ENCODE measurements at places on chromosomes 4 and X.
A peak's percentile ranks its signal among the peaks of the same experiment; 100 is the strongest.

- DNase-seq: no peak
Observed at GRCh38 chrX:27860337-27860736, 52.5 kb downstream of the MAGEB10 start.

DNA sequence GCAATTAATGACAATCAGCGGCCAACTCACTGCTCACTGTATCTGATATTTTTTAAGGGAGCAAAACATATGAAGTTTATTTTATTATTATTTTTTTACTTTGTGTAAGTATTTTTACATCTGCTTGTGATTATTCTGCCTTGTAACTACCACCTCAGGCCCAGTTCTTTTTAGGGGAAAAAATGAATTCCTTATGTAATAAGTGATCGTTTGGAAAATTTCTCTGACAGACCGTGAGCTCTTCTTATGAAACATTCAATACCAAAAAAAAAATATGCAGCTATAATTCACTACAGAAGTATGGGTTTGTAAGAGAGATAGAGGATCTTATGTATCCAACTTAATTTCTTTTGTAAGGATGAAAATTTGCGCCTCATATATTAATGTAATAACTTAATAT is 33.5 kb upstream of the STOX2 start:
- DNase-seq: no peak

- DNase-seq: no peak
Observed at GRCh38 chrX:9312922-9313867, 151.7 kb upstream of the TBL1X start.

DNA sequence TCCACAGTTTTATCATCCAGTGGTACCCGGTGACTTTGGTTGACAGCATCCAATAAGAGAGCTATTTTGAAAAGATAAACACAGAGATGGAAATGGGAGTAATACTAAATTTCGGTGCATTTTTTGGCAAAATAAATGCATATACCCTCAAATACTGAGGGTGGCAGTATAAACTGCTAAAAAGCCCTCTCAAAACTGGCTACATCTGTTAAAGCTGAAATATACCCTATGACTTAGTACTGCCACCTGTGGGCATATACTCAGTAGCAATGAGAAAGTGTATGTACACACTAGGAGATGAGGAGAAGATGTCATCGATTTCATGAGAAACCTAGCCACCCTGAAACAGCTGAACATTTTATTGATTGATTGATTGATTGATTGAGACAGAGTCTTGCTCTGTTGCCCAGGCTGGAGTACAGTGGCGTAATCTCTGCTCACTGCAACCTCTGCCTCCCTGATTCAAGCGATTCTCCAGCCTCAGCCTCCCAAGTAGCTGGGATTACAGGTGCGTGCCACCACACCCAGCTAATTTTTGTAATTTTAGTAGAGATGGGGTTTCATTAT is 12.2 kb upstream of the TMEM128 start:
- DNase-seq: no peak

DNA sequence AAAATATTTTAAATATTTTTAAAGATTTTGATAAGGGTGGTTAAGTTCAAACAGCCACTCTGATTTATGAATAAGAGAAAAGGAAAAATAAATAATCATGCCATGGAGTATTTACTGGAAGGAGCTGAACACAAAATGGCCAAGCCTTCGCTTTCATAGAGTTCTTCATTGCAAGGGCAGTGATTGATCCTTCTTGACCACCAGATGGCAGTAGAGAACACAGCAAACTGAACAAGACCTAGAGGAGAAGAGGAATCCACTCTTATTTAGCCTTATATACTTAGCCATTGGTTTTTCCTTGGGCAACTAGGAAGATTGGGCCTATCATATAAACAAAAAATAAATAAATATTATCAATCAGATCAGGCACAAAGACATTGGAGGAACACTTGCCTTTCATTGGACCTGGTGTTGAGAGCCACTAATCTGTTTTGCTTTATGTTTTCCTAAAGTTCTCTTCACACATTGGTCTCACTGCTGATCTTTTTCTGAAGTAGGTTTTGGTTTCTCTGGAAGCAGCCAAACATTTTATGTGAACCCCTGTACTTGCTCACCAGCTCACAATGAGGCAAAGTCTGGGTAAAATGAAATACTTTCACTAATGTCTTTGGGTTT is 58.1 kb upstream of the PARM1 start:
- peak; percentile 77 for DNase-seq

DNA sequence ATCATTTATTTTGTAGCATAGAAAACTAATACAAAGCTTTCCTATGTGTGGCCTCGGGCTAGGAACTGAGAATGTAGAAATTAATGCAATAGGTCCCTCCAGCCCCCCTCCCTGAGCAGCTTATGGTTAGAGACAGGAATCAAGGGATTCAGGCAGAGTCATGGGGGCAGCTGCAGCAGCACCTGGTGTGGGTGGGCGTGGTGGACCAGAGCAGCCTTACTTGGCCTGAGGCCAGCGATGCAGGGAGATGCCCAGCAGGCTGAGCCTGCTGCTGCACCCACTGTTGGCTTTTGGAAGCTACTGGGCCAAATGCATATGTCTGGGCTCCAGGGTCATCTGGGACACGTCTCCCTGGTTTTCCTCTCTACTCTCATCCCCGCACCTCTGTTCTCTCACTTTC is 74.0 kb downstream of the STK32B start:
- DNase-seq: peak; percentile 14

GRCh38 chr4:7967501-7968261 is 28.0 kb upstream of the AFAP1 start:
- no peak for DNase-seq

DNA sequence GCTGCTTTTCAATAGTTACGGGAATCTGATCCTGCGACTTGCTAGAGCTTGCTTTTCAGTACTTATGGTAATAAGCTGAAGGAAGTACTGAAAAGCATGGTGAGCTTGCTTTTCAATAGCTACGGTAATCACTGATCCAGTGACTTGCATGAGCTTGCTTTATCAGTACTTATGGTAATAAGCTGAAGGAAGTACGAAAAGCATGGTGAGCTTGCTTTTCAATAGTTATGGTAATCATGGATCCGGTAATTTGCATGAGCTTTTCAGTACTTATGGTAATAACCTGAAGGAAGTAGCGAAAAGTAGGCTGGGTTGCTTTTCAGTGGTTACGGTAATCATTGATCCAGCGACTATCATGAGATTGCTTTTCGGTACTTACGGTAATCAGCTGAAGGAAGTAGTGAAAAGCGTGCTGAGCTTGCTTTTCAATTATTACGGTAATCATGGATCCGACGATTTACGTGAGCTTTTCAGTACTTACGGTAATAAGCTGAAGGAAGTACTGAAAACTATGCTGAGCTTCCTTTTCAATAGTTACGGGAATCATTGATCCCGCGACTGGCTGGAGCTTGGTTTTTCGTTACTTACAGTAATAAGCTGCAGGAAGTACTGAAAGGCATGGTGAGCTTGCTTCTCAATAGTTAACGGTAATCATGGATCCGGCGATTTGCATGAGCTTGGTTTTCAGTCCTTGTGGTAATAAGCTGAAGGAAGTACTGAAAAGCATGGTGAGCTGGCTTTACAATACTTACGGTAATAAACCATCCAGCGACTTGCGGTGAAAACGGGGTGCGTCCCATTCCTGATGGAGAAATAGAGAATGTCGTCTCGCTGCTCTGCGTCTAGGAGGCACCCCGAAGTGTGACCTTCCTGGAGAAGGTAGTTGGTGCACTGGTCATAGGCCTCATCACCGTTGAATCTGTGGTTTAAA is 6.5 kb downstream of the CRLF2 start:
- no peak for DNase-seq

GRCh38 chr4:533318-534100 is 34.5 kb downstream of the PIGG start:
- no peak for DNase-seq

DNA sequence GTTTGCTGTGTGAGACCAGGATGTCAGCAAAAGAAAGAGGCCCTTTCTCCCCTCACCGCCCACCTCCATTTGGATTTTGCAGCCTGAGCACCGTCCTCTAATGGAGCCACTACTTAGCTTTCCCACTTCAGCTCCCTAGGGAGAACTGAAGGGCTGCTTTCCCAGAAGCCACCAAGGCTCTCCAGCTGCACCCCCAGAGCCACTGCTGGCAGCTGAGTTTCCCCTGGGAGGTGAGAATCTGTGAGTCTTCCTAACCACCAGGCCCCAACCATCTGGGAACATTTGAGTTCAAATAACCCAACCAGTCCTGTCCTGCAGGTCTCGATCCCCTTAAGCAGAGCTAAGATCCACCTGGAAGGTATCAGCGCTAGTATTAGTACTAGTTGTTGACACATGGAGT is 173.1 kb upstream of the USP9X start:
- DNase-seq: no peak

Data from NCI-H774 (cell line).